ENCODE measurements at places on chromosomes 7 and 10. TPM values are rescaled to one million over a fixed set of nuclear protein-coding genes. Genes with fewer than 3 reads are reported as not detected.

- peak; percentile 80 for DNase-seq
These were observed 92.8 kb downstream of the MCU start for GRCh38 chr10:72784551-72785351.

DNA sequence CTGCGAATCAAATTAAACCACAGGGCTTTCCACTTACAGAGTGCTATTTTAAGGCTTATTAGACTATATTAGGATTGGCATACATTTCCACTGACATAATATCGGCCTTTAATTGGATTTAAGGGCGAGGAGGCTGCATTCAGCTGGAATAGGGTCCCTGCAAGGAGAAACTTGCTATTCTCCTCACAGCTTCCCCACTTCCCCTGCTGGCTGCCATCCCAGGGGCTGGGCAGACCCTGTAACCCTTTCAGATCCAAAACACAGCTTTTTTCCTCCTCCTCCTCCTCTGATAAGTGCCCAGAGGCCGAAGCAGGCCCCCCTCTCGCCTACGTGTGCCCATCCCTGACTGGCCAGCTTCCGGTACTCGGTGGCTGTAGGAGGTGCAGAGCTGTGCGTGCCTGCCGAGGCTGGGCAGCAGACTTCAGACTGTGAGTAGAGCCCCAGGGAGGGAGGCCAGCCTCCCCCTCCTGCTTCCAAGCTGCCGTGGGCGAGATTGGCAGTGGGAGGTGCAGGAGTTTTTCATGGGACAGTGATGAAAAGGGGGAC is 224.2 kb downstream of the PLXNA4 start:
- no peak for DNase-seq

- DNase-seq, result no peak
These were observed 580 bp downstream of the MRPS16 start for GRCh38 chr10:73251683-73252444.

- DNase-seq, result no peak
These were observed 21.6 kb downstream of the NUB1 start for GRCh38 chr7:151363182-151363581.

HOXA2 gene
- 3.2 TPM for total RNA-seq

GRCh38 chr7:68722044-68722443 is 876.2 kb upstream of the AUTS2 start:
- DNase-seq, result no peak

DNA sequence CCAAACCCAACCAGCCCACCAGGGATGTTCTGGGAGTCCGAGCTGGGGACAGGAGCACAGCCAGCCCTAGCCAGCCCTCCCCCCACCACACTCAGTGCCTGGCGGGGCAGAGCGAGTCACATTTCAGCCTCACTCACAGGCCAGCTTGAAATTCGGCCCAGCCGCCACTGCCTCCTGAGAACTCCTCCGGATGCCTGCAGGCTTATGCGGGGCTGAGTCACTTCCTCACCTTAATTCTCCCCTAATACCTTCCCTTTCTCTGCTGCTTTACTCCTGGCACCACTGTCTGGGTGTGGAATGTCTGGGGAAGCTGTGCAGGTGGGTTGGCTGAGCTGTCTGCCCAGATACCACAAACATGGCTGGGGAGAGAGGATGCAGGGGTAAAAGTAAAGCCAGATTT is 22.6 kb upstream of the DLG5 start:
- DNase-seq, result peak; percentile 87

DNA sequence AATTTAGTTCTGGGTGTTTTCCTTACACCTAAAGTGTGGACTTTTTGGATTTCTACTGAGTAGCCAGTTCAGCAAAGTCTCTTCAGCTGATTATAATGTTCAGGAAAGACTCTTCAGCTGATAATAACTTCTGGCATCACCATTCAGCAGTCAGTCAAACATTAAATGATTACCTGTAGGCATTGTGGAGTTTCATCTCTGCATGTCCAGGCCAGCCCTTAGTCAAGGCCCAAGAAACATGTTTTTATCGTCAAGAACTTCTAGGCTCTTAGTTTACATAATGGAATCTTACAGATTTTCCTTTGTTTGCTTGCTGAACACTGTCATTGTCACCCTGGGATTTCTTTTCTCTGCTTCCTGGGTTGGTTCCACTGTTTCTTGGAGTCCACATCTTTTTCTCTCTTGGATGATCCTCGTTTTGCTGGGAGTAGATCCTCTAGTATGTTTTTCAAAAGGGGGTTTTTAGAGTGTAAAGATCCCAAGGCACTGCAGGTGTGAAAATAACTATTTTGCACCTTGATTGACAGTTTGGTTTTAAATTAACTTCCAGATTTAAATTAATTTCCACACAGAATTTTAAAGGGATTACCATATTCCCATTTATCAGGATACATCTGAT is 24.2 kb downstream of the CCM2 start:
- DNase-seq, result no peak

LRRC4 gene
- not detected for total RNA-seq

DNA sequence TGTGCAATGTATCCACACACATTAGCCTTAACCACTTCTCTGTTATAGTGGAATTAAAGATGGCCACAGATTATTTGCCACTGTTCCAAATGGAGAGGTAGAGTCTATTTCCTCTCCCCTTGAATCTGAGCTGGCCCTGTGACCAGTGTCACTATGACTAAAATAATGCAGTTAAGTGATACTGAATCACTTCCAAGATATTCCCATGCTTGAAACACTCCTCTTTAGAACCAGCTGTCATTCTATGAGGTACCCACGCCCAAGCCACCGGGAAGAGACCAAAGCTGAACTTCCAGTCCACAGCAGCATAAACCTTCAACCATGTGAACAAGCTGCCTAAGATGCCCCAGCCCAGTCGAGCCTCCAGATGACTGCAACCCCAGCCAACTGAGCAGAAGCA is 2.1 kb upstream of the DHX32 start:
- no peak for DNase-seq

- no peak for DNase-seq
These were observed 133.9 kb downstream of the DKK1 start for GRCh38 chr10:52447931-52448353.

MMRN2 gene
- total RNA-seq, result 0.83 TPM

Measured in Calu3 (cell line).